ENCODE measurements at places on chromosomes 11 and 22.

DNA sequence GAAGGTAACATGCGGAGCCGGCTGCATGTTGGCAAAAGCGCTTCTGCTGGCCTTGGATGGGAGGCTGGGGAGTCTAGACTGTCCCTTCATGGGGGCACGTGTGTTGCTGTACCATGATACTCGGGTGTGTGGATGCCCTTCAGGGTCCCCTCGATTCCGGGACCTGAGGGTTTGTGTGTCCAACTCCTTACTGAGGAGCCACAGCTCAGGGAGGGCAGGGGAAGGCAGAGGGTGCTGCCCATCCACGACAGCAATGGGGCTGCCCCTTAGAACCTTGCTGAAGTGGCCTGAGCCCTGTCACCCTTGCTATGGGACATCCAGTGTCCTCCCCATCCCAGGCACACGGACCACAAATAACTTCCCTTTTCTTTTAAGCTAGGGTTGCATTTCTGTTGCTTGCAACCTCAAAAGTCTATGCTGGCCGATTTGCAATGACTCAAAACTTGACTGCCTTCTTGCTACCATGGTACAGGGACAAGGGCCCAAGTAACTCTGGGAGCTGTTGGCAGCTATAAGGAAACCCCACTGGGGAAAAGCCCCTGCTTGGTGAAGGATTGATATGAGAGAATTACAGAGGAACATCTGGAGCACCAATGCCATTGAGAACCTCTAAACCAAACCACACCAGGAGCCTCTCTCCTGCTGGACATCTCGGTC, 43.8 kb downstream of the RTL6 start:
- DNase-seq, result no peak

GRCh38 chr11:56637500-56637899, 4.7 kb downstream of the OR5AP2 start:
- no peak for DNase-seq

DNA sequence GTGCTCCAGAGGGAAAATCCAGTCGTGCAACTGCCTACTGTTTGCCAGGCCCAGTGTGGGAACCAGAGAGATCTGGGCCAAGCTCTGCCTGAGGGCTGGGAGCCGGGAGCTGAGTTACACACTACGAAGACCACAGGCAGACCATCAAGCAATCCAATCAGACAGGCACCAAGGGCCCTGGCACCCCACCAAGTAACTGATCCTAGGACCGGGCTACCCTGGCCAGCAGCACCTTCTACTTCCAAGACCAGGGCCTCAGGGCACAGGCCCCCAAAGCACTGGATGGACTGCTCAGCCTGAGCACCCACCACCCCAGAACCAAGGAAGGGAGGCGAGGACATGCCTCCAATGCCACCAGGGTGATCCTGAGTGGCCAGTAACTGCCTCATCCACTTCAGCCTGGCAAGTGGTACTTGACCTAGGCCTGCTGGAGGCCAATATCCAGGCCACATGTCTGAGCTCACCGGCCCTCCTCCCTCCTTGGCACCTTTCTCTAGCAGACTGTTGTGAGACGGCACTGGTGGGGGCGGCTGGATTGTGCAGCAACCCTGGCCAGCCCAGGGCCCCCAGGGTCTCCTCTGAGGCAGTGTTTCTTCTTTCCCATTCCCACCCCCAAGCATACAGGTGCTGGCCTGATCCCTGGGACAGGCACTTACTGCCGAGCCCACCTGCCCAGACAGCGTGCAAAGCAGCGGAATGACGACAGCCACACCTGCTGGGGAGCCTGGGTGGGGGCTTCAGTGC, 20.7 kb upstream of the ARFGAP3 start:
- DNase-seq, result no peak

- no peak for DNase-seq
These were observed 17.7 kb upstream of the CDON start for GRCh38 chr11:126080161-126080941.

DNA sequence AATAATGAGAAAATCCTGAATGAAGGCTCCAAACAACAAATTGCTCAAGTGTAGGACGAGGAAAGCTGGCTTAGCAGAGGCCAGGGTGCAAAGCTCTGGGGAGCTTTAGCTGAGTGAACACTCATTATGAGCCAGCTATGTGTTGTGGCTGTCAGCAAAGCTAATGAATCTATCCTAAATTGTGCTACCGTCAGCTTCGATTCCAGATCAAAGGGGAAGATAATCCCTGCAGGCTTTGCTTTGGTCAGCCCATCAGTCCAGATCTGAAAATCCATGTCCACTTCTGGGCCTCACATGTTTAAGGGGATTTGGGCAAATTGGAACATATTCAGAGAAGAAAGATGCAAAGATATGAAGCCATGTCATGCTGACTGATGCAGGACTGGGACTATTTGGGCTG, 180.9 kb upstream of the ZBED5 start:
- DNase-seq, result no peak

GRCh38 chr11:73312851-73313327, 4.8 kb downstream of the ARHGEF17 start:
- DNase-seq, result no peak

DNA sequence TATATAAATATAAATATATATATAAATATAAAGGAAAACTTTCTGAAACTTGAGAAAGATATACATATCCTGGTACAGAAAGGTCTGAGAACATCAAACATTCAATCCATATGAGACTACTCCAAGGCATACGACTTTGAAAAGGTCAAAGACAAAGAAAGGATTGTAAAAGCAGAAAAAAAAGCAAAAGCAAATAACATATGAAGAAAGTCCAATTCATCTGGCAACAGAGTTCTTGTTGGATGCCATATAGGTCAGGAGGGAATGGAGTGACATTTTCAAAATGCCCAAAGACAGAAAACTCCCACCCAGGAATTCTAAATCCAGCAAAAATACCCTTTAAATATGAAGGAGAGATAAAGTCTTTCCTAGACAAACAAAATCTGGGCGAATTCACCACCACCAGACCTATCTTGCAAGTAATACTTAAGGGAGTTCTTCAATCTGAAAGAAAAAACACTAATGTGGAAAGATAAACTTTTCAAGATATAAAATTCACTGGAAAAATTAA, 42.3 kb upstream of the MRPL17 start:
- no peak for DNase-seq

GRCh38 chr11:11217929-11218628, 135.0 kb downstream of the CSNK2A3 start:
- DNase-seq, result no peak

DNA sequence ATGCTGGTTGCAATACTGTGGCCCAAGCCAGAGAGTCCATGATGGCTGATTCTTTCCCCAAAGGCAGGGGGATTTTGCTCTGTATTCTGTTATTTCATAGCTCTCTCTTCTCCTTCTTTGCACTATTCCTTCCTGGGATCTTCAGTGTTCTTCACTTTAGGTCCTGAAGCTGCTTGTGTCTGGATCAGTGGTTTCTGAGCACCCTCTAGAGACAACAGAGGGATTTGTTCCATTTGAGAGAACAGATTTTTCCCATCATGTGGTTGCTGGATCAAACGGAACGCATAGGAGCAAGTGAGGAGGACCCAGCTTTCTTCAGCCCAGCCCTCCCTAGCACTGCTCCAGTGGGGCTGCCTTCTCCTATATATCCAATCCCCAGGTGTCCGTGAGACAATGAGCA, 68.7 kb upstream of the SYN3 start:
- DNase-seq, result no peak

DNA sequence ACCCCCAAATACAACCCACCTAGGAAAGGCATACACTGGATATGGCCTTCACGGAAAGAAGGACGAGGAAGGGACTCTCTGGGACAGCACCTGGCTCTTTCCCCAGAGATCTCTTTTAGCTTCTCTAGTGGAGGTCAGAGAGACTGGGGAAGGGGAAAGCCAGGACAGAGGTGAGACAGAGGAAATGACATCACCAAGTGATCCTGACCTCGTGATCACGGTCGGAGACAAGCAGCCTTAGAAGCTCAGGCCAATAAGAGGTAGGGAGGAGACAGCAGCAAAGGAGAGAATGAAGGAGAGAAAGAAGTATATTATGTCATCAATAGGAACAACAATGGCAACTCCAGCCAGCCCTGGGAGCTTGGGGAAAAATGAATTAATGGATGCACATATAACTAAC, 15.4 kb upstream of the TMPRSS13 start:
- DNase-seq, result no peak

- no peak for DNase-seq
These were observed 168.6 kb upstream of the UBASH3B start for GRCh38 chr11:122486793-122487495.

- peak; percentile 51 for DNase-seq
These were observed 17.0 kb upstream of the IL2RB start for GRCh38 chr22:37166675-37167066.

GRCh38 chr11:64876229-64876750, 2.1 kb downstream of the EHD1 start:
- no peak for DNase-seq

DNA sequence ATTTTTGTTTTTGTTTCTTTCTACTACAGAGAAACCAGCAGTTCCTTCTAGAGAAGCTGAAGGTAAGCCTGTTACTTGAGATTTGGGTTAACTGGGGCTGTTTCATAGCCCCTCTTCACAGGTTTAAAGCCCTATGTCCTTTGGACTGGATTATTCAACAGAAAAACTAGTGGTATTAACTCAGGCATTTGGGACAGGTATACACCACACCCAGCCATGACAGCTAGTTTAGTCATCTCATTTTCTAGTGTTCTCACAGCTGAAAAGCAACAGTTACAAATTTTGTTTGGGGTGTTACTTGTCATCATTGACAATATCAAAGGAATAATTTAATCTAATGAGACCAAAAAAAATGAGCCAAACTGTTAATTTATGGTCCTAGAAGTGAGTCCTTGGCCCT, 14.0 kb downstream of the LAYN start:
- no peak for DNase-seq

GRCh38 chr11:74139151-74139918, 31.5 kb downstream of the C2CD3 start:
- no peak for DNase-seq

- DNase-seq, result no peak
These were observed 11.9 kb upstream of the PRG2 start for GRCh38 chr11:57402188-57403002.

- no peak for DNase-seq
These were observed 47.2 kb upstream of the BLID start for GRCh38 chr11:122163053-122163819.

GRCh38 chr11:68978626-68978930, 2.2 kb downstream of the MRGPRD start:
- DNase-seq, result no peak

Data from NCI-H1436 (cell line).